Brain pericyte (primary cell): ENCODE measurements at places on chromosomes 5 and 9.

GRCh38 chr9:33946779-33947535 is 101.7 kb downstream of the UBAP2 start:
- DNase-seq = peak; percentile 38

DNA sequence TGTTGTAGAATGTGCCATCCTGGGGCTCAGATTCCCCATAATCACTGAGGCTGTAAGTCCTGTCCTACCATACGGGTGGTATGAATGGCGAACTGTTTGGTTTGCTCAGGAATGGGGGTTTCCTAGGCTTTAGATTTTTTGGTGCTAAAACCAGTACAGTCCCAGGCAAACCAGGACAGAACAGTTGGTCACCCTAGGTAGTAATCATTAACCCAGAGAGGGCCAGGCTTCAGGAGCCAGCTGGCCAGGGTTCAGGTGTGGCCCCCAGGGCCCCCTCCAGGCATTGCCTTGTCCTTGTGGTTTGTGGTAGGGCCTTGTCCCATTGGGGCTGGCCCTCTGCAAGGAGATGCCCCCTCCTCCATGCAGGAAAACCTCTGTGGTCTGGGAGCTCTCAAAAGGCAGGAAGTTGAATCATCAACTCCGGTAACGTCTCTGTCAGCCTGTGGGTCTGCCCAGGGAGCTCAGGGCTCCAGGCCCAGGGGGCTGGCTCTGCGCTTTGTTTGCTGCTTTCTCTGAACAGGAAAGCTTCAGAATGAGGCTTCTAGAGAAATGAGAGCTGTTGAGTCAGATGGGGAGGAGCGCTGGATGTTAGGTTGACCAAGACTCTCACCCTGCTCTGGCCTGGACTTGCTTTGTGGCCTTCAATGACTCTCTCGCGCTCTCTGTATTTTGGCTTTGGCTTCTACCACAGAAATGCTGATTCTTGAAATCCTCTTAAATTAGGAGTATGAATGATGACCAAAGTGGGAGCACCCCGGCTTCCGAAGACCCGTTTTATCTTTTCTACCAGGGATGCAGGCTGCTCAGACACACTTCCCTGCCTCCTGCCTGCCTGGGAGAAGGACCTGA is 22.2 kb upstream of the JADE2 start:
- DNase-seq = peak; percentile 71

- no peak for DNase-seq
These were observed 60.8 kb upstream of the KLF9 start for GRCh38 chr9:70475211-70475610.

GRCh38 chr5:174606646-174607045 is 117.7 kb upstream of the MSX2 start:
- no peak for DNase-seq

GRCh38 chr9:130114741-130115140 is 57.5 kb upstream of the NCS1 start:
- no peak for DNase-seq
